Epithelial cell of prostate (primary cell): ENCODE measurements at places on chromosomes 2 and 18.

GRCh38 chr2:82233806-82234205 lies 1929.3 kb upstream of the LRRTM1 start:
- no peak for DNase-seq

- DNase-seq = no peak
Measured at GRCh38 chr2:51065276-51065675, 33.3 kb upstream of the NRXN1 start.

GRCh38 chr2:238158509-238159070 lies at the start of gene ERFE:
Gene ERFE (plus strand): TSS chr2:238158970. CDS start chr2:238159008, 38 bp downstream.
- DNase-seq = no peak

- no peak for DNase-seq
Measured at GRCh38 chr2:154452471-154452870, 246.0 kb upstream of the KCNJ3 start.

GRCh38 chr2:10721396-10722251 lies at the start of gene ATP6V1C2:
Gene ATP6V1C2 (plus strand): TSS chr2:10721630. CDS start chr2:10722850, 1,220 bp downstream.
- no peak for DNase-seq

- no peak for DNase-seq
Measured at GRCh38 chr2:73035899-73036711, 35.4 kb downstream of the SFXN5 start.

GRCh38 chr2:188452084-188452483 lies 160.4 kb downstream of the GULP1 start:
- DNase-seq = no peak

DNA sequence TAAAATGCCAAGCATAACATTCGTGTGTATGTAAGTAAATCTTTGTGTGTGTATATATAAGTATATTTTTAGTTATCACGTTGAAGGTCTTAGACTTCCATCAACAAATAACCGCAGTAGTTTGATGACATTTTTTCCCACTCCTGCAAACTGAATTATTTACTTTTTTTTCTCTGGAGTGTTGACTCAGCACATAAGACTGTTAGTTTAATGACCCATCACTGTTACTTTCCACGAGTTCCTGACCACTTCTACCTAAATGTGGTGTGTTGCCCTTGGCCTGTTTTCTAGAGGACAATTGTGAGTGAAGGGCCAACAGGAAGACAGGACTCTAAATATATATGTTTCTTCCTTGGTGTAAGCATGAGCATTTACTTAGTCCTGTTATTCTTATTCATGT lies 71.3 kb upstream of the TXNDC2 start:
- DNase-seq = no peak

- DNase-seq = no peak
Measured at GRCh38 chr2:30503007-30503694, 56.1 kb downstream of the LCLAT1 start.

- no peak for DNase-seq
Measured at GRCh38 chr2:28838971-28839370, 28.3 kb downstream of the SPDYA start.

DNA sequence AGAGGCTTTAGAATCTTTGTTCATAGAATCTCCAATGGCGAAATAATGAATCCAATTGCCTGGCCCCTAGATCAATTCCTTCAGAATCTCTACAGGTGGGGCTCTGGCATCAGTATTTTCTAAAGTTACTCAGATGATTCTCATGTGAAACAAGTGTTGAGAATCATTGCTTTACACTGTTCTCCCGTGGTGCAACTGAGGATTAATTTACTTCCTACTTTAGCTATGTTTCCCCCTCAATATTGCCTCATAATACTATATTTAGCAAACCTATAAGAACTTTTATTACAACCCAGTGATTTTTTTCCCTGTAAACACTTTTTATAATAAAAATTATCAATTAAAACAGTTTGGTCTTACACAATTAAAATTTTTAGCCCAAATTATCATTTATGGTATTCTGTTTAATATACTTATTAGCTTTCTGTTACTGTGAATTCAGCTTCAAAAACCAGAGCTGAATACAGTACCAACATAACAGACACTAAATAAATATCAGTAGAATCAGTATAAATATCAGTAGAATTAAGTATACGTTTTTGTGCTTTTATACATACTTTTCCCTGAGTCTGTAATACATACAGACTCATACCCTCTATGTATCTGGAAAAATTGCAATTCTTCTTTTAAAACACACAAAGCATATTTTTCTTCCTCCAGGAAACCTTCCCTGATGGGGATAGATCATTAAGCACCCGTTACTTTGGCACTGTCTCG lies 20.8 kb downstream of the SLC38A11 start:
- no peak for DNase-seq

DNA sequence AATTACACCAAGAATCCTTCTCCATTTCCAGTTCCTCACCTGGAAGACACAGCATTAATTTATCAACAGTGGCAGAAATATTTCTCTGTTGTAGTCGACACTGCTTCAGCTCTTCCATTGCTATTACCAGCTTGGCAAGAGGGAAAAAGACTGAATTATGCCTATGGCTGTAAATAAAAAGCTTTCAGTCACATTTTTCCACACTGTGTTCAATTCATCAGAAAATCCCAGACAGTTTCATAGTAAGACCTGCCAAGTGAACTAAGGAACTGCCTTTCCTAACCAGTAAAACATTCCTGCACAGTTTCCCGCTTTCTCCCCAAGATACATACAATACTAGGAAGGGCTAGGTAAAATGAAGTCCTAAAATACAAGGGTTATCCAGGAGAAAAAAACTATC lies 94.7 kb downstream of the EXOC6B start:
- DNase-seq = no peak

GRCh38 chr2:23756593-23757292 lies 170.2 kb downstream of the ATAD2B start:
- DNase-seq = no peak

DNA sequence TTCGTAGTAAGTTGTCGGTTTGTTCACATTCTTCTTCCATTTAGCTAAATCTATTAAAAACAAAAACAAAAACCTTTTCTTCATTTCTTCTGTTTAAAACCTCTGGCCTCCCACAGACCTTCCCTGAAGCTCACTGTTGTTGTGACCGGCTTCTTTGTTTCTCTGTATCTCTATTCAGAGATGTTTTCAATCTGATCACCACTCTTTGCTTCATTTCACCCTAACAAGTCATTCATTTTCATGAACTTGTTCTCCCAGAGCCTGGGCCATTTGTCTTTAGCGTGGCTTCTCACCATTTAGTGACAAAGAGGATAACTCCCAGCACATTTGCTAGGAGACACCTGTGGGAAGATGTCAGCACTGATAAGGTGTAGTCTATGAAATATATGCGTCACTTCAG lies 794.2 kb downstream of the ERBB4 start:
- no peak for DNase-seq

DNA sequence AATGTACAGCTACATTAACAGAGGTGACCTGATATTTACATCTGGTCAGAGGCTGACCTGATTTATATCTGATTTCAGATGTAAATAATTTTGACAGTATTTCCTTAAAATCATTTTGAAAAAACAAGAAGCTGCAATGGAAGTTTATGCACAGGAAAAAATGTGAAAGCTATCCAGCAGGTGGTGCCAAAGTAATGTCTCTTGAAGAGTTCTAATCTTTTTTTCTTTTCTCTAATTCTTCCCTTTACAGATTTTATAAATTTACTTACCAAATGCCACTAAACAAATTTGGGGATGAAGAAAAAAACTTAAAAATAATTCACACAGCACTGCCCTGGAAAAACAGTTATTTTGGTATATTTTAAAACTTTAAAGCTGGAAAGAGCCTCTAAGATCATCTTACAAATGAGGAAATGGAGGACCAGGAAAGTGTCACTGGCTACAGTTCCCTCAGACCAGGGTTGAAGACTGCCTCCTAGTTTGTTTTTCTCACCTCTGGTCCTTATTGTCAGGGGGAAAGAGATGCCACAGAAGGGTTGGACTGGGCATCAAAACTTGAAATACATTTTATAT lies 16.4 kb upstream of the FBLN7 start:
- DNase-seq = no peak

DNA sequence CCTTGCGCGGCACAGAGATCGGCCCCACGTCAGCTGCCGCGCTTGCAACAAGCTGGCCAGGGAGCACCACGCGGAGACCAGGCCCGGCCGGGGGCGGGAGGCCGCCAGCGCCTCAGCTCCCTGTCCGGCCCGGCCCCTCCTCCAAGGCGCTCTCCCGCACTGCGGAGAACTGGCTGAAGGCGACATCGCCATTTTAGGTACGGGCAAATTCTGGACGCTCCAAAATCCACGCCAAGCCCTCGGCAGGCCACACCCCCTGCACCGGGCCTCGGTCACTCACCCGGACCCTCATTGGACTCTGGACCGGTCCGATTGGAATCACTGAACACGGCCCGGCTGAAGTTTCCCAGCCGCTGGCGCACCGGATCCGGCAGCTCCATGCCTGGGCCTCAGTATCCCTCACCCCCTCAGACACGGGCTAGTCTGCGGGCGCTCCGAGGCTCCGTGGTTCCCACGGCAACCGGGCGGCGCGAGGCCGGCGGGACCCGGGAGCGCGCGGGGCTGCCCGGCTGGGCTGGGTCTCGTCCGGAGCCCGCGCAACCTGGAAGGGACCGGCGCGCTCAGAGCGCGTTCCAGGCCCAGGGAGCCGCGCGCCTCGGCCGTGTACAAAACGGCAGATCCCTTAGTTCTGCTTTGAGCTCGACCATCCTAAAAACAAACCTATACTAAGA lies at the start of gene TMEM17:
Gene TMEM17 (minus strand): TSS at position 446 of the 671 bp plus-strand sequence. CDS start 66 bp downstream, at position 380.
- DNase-seq = no peak

GRCh38 chr2:45713591-45713990 lies 62.1 kb downstream of the PRKCE start:
- DNase-seq = no peak

GRCh38 chr18:58156516-58156915 lies 112.5 kb downstream of the NEDD4L start:
- DNase-seq = no peak

GRCh38 chr2:10267551-10268465 lies 34.9 kb upstream of the HPCAL1 start:
- no peak for DNase-seq

DNA sequence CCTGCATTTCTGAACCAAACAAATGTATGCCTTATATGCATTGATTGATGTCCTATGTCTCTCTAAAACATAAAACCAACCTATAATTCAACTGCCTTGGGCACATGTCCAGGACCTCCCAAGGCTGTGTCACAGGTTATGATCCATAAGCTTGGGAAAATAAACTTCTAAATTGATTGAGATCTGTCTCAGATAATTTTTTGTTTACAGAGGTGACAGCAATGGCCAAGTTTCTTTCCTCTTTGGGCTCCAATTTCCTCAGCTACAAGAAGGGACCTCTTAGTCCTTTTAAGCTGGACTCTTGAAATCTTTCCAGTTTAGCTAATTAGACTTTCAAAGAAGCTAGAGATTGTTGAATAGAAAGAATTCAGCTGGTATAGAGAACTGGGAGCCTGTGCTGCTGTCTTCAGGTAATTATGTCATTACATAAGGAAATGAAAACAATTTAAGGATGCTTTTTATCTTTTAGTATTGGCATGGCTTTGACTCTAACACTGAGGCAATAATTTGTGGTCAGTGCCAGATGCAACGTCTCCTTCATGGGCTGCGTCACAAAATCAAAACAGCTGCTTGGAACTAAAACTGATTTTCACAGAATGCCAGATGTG lies 412.1 kb upstream of the TRIB2 start:
- no peak for DNase-seq

- DNase-seq = no peak
Measured at GRCh38 chr2:64978514-64979268, 10.5 kb upstream of the SLC1A4 start.

DNA sequence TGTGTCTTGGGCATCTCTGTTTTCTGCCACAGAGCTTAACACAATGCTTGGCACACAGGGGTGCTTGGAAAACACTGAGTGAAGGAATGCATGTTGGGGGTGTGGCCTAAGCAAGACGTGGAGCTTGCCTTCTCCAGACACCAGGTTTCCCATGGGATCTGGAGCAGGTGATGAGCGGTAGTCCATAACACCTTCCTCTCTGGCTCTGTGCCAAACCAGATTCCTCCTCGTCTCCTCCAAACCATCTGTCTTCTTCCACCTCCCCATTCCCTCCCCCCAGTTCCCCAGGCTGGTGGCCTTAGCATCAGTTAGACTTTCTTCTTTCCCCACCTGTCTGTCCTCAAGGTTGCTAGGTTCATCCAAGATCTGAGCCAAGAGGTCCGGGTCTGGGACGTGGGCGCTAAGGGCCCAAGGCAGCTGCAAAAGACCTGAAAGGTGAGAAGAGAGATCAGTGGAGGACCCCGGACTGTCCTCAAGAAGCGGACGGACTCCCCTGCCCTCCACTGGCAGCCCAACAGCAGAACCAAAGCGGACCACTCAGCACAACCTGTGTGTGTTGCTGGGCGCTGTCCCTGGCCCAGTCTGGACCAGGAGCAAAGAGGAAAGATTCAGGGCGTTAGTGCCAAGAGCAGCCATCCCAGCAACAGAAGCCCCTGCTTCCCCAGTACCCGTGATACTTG lies 1.2 kb upstream of the ITM2C start:
- no peak for DNase-seq

DNA sequence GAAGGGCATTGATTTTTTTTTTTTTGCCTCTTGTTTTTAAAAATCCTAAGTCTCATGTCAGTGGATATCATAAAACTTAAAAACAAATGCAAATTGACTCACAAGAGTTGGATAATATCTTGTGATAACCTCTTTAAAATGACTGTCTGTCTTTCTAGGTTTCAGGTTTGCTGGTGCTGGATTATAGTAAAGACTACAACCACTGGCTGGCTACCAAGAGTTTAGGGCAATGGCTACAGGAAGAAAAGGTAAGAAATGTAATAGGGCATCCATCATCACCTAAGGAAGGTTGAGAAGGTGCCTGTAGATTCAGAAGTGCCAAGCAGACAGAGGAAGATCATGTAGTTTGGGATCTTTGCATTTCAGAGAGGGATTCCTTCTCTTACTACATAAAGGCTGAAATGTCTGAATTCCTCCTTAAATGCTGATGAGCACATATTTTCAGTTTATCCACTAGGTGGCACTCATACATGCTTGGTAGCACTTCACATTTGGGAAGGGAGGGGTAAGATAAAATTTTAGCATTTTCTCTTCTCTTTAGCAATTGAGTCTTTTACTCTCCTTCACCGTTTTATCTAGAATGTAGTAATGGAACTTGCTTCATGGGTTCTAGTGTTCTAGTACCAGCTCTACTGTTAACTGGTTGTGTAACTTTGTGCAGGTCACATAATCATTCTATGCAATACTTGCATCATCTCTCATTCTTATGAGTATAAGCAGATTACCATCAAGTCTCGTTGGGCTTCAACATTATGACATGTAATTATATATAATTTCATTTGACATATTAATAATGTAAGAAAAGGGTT lies 21.1 kb downstream of the CPS1 start:
- DNase-seq = no peak

- peak; percentile 24 for DNase-seq
Measured at GRCh38 chr2:227308784-227309183, 16.3 kb upstream of the MFF start.
